ENCODE measurements at places on chromosomes 11 and 22. TPM values are rescaled to one million over a fixed set of nuclear protein-coding genes. Genes with fewer than 3 reads are reported as not detected.

GRCh38 chr11:56716379-56716854, 17.5 kb downstream of the OR9G1 start:
- no peaks in the 10 kb centered on the region for H3K36me3 ChIP-seq
- no peaks in the 10 kb centered on the region for H3K27me3 ChIP-seq
- DNase-seq, result no peak
- no peak overlapping the region for H3K27ac ChIP-seq

DNA sequence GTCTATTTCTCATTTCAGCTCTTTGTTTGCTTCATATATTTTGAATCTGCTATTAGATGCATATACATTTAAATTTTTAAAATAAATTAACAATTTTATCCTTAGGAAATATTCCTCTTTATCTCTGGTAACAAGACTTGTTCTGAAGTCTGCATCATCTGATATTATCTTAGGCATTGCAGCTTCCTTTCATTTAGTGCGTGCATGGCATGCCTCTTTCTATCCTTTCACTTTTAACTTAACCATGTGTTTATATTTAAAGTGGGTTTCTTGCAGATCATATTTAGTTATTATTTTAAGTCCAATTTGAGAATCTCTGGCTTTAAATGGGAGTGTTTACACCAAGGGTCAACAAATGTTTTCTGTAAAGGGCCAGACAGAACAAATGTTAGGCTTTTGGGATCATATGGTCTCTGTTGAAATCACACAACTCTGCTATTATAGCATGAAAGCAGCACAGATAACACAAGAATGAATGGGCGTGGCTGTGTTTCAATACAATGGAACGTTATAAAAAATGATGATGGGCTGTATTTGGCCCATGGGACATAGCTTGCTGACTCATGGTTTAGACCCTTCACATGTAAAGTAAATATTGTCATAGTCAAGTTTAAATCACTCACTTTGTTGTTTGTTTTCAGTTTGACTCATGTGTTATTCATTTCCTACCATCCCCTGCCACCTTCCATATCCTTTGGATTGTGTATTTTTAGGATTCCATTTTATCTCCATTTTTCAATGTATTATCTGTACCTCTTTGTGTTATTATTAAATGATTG, 83.9 kb upstream of the SNX19 start:
- DNase-seq, result peak; percentile 21
- H3K27ac ChIP-seq, result peak overlapping the region; percentile 57
- H3K4me3 ChIP-seq, result no peak overlapping the region
- 0 out of 2 replicates have a peak, but pooled peaks cover 4% of the 10 kb centered on the region for H3K36me3 ChIP-seq
- no peaks in the 10 kb centered on the region for H3K27me3 ChIP-seq

DNA sequence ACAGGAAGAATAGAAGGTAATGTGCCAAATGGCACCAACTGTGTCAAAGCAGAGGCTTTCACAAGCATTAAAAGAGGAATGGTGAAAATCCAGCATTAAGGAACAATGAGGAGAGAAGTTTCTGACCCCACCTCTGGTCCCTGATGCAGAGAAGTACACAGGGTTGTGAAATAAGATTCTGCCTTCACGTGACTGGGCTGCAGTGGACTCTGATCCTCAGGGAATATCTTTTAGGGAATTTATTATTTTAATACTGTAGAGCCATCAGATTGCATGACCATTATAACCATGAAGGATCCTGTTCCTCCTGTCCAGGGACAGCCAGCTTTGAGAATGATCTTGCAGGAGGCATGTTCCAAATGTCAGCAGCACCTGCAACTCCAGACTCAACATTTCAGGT, 74.4 kb upstream of the FAR1 start:
- H3K36me3 ChIP-seq, result no peaks in the 10 kb centered on the region
- H3K27me3 ChIP-seq, result peaks cover 17% of the 10 kb centered on the region

GGTLC3 gene
- total RNA-seq, result not detected

- H3K4me3 ChIP-seq, result no peak overlapping the region
- DNase-seq, result no peak
- H3K27me3 ChIP-seq, result peaks cover 12% of the 10 kb centered on the region
- no peak overlapping the region for H3K27ac ChIP-seq
- no peaks in the 10 kb centered on the region for H3K36me3 ChIP-seq
These were observed 88.4 kb downstream of the CDKN1C start for GRCh38 chr11:2797121-2797711.

DNA sequence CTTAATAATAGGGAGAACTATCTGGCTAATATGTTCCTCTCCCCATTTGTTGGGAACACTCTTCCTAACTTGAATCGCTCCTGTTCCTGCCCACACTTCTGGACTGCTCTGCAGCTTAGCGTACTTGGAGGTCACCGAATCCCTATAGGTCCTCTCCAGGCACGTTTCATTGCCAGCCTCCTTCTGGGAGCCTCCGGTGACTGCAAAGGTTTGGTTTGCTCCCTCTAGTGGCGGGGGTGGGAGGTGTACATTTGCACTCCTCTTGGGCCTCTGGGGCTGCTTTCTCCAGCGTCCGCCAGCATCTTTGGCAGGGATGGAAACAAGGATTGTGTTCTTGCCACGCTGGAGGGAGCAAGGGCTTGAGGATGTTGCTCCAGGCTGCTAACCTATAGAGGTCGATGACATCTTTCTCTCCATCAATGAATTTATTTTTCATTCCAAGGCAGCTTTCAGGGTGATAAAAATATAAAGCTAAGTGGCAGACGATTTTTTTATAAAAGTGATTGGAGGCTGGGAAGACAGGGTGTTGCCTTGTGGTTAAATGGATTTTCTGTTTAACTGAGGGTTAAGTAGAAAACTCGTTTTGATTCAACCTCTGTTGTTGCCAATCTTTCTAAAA, 48.7 kb downstream of the TSPAN18 start:
- DNase-seq, result peak; percentile 45
- no peaks in the 10 kb centered on the region for H3K36me3 ChIP-seq
- H3K4me3 ChIP-seq, result no peak overlapping the region
- H3K27ac ChIP-seq, result no peak overlapping the region
- peaks cover 40% of the 10 kb centered on the region for H3K27me3 ChIP-seq

DNA sequence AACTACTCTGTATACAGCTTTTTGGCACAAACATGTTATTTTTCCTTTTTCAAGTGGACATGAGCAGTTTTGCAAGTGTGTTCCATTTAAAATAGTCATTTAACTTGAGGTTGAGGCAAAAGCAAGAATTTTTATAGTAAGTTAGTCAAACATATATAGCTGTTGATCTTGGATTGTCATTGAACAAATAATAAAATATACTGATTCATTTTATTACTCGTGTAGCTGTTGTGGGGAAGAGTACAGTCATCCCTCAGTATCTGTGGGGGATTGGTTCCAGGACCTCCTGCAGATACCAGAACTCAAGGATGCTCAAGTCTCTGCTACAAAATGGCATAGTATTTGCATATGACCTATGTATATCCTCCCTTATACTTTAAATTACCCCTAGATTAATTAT, 45.3 kb downstream of the EXT2 start:
- no peak overlapping the region for H3K27ac ChIP-seq
- no peak overlapping the region for H3K4me3 ChIP-seq
- no peak for DNase-seq
- H3K27me3 ChIP-seq, result no peaks in the 10 kb centered on the region
- no peaks in the 10 kb centered on the region for H3K36me3 ChIP-seq

DNA sequence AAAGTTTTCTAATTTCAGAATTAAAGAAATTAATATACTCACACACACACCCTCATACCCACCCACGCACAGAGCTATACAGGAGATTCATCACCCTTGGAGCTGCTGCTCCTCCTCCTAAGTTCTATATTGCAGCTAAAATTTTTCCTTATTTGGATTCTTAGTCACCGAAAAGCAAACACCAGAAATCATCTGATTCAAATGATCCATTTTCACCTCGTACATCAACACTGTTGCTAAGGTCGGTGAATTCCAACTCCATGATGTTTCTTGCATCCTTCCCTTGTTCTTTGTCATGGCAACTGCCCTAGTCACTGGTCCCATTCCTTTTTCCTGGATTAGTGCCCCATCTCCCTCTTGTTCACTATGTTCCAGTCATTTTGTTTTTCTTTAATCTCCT, 286.2 kb downstream of the GRM5 start:
- H3K27me3 ChIP-seq, result no peaks in the 10 kb centered on the region
- no peak overlapping the region for H3K27ac ChIP-seq
- no peak for DNase-seq
- H3K4me3 ChIP-seq, result no peak overlapping the region

DNA sequence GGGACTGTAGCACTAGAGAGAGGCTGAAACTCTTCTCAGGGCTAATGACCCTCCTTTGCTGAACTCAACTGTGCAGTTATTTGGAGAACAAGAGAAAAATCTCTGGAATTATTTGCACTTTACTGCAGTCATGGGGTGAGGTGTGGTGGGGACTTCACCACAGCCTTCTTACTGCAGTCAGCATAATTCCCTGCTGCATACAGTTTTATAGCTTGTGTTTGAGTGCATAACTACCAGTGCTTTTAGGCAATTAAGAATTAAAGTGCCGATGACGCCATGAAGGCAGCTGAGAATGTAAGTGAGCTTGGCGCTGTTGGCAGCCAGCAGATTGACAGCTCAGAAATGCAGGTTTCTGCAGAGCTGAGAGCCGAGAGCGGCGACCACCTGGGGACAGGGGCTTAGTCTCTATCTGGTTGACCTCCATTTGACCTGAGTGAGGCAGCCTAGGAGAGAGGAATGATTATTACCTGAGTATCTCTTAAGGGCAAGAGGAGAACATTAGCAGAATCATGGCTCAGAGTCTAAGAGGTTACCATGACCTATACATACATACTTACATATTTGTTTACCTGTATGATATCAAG, 830.0 kb downstream of the NTM start:
- no peak for DNase-seq
- H3K36me3 ChIP-seq, result no peaks in the 10 kb centered on the region
- no peak overlapping the region for H3K27ac ChIP-seq
- H3K27me3 ChIP-seq, result no peaks in the 10 kb centered on the region
- no peak overlapping the region for H3K4me3 ChIP-seq

OR8B2 gene
- total RNA-seq, result not detected

GRCh38 chr11:64765291-64765850, 5.6 kb upstream of the PYGM start:
- no peak for DNase-seq
- no peaks in the 10 kb centered on the region for H3K4me1 ChIP-seq
- H3K27ac ChIP-seq, result no peak overlapping the region
- no peaks in the 10 kb centered on the region for H3K27me3 ChIP-seq

MAML2 gene
- total RNA-seq, result 17.7 TPM

DNA sequence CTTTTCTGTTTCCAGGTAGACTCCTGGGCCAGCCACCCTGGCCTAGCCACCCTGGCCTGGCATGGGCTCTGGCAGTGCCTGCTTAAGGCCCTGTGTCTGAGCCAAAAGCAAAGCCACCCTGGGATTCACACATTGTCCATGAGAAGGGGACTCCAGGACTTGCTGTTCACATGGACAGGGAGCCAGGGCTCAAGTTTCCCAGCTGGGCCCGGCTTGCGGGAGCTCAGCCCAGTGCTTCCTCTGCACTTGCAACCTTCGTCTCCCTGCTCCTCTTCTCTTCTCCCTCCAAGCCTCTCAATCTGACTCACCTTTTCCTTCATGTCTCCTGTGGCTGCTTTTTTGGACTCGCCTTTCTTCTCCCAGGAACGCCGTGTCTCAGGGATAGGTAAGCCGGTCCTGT, 130.3 kb downstream of the MICAL2 start:
- no peak overlapping the region for H3K4me3 ChIP-seq
- H3K4me1 ChIP-seq, result peaks cover 15% of the 10 kb centered on the region
- no peaks in the 10 kb centered on the region for H3K27me3 ChIP-seq
- no peak for DNase-seq
- 0 out of 2 replicates have a peak, but pooled peaks cover 7% of the 10 kb centered on the region for H3K36me3 ChIP-seq

GRCh38 chr22:48483764-48484528, 1343.7 kb downstream of the BRD1 start:
- no peaks in the 10 kb centered on the region for H3K36me3 ChIP-seq
- H3K4me1 ChIP-seq, result no peaks in the 10 kb centered on the region
- H3K27ac ChIP-seq, result no peak overlapping the region
- no peak for DNase-seq
- H3K27me3 ChIP-seq, result peaks cover 72% of the 10 kb centered on the region

DNA sequence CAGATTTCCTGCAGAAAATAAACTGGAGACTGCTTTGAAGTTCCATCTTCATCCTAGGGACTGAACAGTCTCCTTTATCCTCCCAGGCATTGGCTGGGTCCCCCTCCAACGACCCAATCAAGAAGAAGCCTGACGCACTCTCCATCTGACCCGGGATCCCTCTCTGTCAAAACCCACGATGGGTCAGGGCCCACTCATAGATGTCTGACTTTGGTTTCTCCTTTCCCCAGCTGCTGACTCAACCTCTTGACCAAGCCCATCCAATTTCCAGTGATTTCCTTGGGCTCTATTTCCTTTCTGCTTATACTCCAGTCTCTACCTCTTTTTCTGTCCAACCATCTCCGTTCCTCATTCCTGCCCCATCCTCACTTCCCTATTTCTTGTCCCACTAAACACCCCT, 189.7 kb downstream of the MIAT start:
- no peak for DNase-seq
- H3K27me3 ChIP-seq, result peaks cover 14% of the 10 kb centered on the region
- H3K36me3 ChIP-seq, result no peaks in the 10 kb centered on the region
- H3K27ac ChIP-seq, result no peak overlapping the region
- H3K4me3 ChIP-seq, result no peak overlapping the region

ASPHD2 gene
- 0.44 TPM for total RNA-seq

DNA sequence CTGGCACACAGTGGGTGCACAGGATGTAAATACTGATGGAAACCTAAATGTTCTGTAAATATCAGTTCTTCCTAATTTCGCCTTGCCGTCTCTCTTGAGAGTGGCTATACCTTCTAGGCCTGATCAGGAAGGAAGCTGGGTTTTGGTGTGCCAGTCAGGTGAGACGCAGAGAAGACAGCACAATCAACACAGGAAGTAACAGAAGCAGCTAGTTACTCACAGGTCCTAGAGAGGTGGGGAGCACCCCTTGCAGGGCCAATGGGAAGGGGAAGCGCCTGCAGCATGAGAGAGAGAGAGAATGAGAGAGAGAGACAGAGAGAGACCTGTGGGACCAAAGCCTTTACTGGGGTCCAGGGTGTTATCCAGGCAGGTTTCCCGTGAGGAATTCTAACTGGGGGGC, 80.8 kb downstream of the FBLN1 start:
- H3K27ac ChIP-seq, result no peak overlapping the region
- no peak overlapping the region for H3K4me3 ChIP-seq
- no peak for DNase-seq
- 0 out of 2 replicates have a peak, but pooled peaks cover 4% of the 10 kb centered on the region for H3K4me1 ChIP-seq

CCDC81 gene
- total RNA-seq, result 1.1 TPM

RTN4RL2 gene
- total RNA-seq, result 3.4 TPM

APOBEC3C gene
- total RNA-seq, result 64.6 TPM

TMEM138 gene
- 46.1 TPM for total RNA-seq

DNA sequence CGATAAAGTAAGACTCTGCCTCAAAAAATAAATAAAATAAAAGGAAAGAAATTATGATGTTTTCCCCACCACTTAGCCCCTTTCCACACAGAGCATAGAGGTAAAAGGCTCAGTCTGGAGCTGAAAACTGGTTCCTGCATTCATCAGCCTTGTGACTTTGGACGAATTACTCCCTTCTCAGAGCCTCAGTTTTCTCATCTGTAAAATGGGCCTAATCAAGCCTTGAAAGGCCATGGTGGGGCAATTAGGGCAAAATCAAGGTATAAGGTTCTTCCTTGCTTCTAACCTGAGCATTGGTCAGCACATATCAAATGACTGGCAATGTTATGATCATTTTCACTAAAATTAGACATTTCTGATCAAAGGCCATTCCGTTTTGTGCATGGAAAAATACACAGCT, 417.7 kb downstream of the MN1 start:
- no peaks in the 10 kb centered on the region for H3K27me3 ChIP-seq
- H3K4me3 ChIP-seq, result no peak overlapping the region
- H3K36me3 ChIP-seq, result no peaks in the 10 kb centered on the region
- DNase-seq, result no peak
- no peak overlapping the region for H3K27ac ChIP-seq

OPCML gene
- total RNA-seq, result not detected
